ENCODE measurements at places on chromosomes 16 and 17.

DNA sequence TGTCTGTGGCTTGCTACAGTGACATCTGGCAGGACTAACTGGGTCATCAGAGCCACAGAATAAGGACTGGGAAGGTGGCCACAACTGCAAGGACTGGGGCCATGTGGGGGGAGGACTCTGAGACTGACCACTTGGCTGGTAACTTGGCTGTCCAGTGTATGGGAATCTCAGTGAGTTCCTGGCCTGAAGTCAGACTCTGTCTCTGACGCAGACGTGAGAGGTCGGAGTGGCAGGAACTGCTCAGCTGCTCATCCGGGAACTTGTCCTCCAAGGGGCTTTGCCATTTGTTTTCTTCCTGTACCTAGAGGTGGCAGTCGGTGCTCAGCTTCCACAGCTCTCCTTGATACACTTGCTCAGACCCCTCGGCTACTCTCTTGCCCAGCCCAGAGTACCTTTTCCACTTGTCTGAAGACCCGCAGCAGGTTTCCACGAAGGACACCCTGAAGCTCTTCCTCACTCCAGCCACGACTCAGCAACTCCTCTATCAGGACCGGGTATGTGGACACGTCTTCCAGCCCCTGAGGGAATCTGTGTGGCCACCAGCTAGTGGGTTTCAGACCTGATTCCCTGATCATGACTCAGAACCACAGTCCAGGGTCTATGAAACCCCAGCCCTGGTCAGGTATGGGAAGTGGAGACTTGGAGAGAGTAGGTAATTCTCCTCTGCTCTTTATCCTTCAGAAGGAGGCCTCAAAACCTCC lies 7.3 kb upstream of the DPEP3 start:
- DNase-seq: no peak

DNA sequence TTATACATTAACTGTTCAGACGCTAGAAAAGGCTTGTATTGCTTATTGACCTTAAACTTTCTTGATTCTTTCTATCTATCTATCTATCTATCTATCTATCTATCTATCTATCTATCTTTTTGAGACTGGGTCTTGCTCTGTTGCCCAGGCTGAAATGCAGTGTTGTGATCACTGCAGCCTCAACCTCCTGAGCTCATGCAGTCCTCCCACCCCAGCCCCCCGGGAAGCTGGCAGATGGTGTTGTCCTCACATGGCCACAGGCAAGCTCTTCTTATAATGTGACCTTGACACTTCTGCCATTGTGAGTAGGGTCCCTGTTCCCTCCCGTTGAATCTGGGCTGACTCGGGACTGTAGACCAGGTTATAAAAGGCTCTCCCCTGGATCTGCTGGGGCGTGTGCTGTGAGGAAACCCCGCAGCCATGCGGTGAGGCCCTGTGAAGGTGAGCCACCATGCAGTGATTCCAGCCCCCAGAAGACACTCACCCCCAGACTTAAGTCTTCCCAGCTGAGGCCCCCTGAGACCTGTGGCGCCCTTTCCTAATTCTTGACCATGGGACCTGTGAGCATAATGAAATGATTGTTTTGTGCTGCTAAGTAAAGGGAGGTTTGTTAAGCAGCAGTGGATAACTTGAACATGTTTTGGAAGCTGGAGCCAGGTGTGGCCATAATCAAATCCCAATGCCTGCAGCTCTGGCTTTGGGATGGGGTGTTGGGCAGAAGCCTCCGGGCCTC lies 54.3 kb downstream of the RPTOR start:
- peak; percentile 38 for DNase-seq

DNA sequence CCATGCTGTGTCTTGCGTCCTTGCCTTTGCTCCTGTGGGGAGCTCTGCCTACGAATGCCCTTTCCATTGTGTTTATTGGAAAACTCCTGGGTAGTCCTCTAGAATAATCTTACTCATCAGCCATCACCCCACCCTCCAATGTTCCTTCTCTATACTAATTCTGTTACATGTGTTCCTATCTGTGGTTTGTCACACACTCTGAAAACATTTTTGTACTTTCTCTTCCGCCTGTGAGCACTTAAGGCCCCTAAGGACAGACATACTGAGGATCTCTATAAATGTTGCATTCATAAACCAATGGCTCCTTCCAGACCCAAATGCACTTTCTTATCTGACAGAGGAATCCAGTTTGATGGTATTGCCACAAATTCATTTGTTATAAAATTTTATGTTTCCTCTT lies 53.9 kb upstream of the MON1B start:
- DNase-seq: no peak

DNA sequence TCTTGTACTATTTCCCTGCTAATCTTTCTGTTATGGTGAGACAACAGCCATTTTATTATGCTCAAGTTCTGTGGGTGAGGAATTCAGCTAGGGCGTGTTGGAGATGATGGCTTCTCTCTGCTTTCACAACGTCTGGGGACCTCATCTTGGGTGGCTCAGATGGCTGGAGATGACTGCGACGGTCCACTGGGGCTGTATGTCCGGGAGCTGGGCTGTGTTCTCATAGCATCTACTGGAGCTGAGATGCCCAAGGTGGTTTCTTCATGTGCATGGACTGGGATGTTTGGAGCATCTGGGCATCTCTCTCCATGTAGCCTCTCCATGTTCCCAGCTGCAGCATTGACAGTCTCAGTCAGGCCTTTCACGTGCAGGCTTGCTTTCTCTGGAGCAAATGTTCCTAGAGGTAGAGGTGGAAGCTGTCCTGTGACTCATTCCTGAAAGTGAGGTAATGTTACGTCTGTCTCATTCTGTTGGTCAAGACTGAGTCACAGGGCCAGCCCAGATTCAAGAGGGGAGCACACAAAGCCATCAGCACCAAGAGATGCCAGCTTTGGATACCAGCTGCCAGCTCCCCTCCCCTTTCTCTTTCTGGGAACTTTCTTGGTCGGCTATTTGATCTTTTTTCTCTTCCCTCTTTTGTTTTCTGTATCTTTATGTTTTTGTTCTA lies 96.2 kb downstream of the RAP1GAP2 start:
- no peak for DNase-seq

- DNase-seq: no peak
These were observed 9.2 kb downstream of the STXBP4 start for GRCh38 chr17:54977744-54978143.

DNA sequence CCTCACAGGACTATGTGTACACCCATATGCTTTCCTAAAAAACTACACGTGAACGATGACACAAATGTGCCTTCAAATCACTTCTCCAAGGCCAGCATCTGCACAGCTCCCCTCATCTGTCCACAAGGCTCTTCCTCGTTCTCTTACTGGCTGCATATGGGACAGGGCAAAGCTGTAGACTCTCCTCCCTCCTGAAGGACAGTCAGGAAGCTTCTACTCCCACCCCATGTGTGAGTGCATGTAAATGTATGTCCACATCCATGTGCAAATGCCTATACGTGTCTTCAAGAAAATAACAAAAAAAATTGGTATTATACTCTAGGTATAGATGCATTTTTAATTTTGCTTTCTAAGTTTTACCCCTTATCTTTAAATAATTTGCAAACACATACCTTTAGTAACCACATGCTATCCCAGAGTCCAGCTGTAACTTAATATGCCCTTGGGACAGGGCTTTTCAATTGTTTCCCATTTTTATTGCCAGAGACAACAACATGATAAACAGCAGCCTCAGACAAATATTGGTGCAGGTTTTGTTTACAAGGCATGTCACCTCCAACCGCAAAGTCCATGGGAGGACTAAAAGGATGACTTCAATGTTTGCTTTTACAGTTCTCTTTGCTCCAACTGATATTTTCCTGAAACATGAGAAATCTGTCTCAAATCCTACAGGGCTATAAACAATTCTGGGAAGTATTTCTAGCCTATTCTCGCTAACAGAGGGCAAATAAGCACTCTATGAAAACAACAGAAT lies 31.6 kb upstream of the FAAP100 start:
- no peak for DNase-seq

DNA sequence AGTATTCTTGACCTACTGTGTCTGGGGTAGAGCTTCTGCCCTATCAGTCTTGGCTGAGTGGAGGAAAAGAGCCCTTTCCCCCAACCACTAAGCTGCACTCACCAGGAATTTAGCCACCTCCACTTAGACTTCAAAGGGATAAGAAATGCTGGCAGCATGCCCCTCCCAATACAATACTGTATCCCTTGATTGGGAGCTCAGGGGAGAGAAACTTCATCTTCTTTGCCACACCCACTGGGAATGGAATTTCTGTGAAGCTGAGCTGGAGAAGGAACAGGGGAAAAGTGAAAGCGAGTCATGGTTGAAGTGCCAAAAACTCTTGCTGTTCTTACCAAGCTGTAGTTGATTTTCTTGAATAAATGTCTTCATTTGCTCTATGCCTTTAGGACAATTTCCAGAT lies 68.8 kb downstream of the CEP112 start:
- peak; percentile 15 for DNase-seq

DNA sequence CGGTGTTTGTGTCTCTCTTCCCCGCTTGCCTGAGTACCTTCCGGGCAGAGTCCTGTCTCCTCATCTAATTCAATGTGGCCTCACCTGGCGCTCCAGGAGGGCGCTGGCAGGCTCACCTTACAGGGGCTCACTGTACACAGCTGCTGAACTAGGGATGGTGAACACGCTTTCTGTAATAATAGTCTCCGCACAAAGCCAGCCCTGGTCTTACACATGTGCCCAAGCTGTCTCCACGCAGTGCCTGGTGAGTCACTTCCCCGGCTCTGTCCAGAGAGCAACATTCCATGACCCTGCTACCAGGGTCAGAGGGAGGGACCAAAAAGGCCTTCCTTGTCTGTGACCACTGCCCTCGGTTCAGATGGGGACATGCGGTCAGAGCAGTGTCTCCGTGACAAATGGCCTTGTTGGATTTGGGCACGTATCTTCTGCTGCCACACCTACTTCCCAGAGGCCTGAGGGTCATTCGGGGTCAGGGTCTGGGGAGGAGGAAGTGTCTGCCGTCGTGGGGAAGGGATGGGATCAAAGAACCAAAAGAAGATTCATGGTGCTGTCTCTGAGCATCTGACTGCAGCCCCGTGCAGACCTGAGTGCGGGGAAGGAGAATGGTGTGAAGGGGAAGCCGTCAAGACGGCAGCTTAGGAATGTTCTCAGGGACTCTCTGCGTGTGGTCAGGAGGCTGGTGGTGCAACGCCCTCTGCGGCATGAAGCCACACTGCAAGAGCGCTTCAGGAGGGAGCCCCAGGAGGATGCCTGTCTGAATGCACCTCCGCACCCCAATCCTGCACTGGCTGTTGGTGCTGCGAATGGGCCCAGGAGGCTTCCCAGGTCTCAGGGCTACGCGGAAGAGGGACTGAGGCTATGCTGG lies 68.8 kb downstream of the IL21R start:
- no peak for DNase-seq

DNA sequence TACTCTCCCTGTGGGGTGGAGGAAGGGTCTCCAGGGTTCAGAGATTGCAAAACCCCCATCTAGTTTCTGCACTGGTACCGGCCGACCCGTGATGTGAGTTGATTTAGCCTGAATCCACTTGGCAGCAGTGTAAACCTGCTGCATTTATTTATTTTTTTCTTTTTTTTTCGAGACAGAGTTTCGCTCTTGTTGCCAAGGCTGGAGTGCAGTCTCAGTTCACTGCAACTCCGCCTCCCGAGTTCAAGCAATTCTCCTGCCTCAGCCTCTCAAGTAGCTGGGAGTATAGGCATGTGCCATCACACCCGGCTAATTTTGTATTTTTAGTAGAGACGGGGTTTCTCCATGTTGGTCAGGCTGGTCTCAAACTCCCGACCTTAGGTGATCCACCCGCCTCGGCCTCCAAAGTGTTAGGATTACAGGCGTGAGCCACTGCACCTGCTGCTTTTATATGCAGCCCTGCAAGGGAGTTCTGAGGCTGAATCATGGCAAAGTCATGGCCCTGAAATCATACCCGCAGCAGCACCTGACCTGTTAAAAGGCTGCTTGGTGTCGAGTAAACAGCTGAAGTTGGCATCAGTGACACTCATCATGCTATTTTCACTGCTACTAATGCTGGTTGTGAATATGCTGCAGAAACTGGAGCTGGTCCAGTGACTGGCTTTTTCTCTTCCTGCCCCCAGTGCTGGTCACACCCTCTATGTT lies 21.4 kb downstream of the DEXI start:
- no peak for DNase-seq

DNA sequence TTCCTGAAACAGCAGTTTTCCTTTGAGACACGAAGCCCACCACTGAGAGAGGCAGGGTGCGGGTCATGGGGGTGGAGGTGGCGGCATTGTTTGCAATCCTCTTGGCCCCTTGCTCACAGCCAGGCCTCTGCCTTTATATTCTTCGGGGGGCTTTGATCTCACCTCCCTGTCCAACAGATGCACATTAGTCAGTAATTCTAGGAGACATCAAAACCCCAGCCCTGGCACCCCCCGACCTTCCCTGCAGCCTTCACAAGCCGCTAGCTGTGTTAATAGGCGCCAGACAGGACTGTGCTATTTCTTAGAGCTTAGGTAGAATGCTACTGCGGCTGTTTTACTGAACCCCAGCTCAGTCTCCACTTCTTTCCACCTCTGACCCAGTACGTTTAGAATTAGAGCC lies 212.6 kb downstream of the RBFOX1 start:
- DNase-seq: no peak

GRCh38 chr16:30395992-30396585 lies 869 bp downstream of the ZNF48 start:
- no peak for DNase-seq
